ENCODE measurements at places on chromosomes 11 and 22.

GRCh38 chr11:69928121-69928520 lies 108.9 kb upstream of the FGF3 start:
- DNase-seq = no peak

- no peak for DNase-seq
These were observed 44.3 kb upstream of the CEP126 start for GRCh38 chr11:101870510-101870909.

DNA sequence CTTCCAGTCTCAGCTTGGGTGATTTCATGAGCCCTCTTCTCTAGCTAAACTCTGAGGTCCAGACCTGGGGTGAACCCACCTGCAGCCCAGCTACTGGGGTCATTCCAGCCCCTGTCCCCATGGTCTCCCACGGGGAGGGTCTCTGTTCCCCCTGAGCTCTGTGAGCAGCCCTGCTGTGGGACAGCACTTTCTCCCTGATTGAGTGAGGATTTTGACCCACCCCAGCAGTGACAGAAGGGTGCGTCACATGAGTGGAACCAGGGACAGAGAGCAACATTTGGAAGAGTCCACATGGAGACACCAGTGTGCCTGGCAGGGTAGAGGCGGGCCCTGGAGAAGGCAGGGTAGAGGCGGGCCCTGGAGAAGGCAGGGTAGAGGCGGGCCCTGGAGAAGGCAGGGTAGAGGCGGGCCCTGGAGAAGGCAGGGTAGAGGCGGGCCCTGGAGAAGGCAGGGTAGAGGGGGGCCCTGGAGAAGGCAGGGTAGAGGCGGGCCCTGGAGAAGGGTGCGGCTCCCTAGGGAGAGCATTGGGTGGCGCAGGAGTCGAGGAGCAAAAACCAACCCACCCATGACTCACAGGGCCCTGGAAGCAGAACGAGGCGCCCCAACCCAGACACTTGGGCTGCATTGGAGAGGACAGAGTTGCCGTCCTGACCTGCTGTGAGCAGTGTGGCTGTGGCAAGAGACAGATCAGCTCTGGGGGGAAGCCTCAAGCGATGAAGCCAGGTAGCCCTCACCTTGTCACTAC lies 227.7 kb upstream of the B3GAT1 start:
- DNase-seq = no peak

GRCh38 chr22:18057568-18058209 lies 20.1 kb upstream of the PEX26 start:
- DNase-seq = no peak

GRCh38 chr11:129918361-129918760 lies 23.0 kb upstream of the NFRKB start:
- DNase-seq = no peak

GRCh38 chr11:8733852-8734251 lies 51.3 kb downstream of the RPL27A start:
- DNase-seq = no peak

DNA sequence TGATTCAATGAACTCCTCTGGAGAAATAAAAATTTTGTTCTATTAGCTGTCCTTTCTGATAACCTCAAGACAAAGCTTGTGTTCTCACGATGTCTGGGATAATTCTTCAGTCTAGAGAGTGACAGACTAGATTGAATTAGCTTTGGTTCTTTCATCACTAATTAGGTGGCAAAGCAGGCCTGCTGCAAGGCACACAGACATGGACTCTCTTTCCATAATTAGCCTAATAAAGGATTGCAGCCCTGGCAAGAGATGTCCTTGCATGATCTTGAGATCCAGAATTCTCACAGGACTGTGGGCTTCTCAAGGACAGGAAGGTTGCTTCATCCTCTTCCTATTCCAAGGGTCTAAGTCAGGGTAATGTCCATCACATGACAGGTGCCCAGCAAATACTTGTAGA lies 245.6 kb upstream of the ZC3H12C start:
- no peak for DNase-seq

DNA sequence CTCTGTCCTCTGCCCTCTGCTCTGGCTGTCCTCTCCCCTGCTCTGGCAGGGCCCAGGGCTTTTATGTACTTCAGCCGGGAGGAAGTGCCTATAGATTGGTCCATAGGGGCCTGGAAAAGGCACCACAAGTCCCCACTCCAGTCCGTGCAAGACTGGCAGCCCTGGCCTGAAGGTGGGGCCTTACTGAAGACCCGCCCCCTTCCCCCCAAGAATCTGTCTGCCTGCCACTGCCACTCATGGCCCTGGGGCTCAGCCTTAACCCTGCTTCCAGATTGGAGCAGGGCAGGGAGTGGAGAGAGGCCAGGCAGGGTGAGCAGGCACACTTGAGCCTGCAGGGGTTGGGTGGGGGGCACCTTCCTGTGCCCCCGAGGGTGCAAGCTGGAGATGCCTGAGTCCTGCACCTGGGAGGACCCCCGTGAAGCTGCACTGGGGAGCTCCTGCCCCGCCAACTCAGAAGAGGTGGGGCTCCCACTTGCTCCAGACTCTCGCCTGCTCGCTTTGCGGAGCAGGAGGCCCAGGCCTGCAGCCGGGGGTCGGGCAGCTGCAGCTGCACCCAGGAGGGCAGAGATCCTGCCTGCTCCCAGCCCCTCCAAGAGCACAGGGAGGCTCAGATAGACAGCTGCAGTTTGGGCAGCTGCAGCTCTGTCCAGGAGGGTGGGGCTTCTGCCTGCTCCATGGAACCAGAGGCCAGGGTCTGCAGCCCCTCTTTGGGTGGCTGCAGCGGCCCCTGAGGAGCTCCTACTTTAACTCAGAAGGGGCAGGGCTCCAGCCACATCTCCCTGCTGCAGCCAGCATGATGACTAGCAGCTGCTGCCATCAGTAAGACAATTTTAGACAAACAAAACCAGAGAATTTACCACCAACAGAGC lies 51.0 kb upstream of the SC5D start:
- no peak for DNase-seq

DNA sequence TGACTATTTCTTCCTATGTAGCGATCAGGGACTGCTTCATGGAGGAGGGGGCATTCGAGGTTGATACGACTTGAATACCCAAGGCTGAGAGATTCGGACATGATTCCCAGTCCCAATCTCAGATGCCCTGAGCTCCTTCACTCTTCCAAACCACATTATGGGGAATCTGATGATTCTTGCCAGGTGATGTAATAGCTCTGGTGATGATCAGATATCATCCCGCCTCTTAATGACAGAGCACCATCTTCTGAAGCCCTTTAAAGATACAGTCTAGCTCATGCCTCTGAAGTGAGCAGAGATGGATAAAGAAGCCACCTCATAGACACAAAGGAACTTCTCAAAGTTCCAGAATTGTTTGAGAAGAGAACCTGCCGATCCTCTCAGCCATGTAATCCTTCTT lies 8.9 kb upstream of the CLMP start:
- DNase-seq = no peak

GRCh38 chr11:64859542-64860414 lies 15.3 kb upstream of the CDC42BPG start:
- DNase-seq = no peak

GRCh38 chr22:43592476-43592875 lies 180.7 kb downstream of the MPPED1 start:
- no peak for DNase-seq

DNA sequence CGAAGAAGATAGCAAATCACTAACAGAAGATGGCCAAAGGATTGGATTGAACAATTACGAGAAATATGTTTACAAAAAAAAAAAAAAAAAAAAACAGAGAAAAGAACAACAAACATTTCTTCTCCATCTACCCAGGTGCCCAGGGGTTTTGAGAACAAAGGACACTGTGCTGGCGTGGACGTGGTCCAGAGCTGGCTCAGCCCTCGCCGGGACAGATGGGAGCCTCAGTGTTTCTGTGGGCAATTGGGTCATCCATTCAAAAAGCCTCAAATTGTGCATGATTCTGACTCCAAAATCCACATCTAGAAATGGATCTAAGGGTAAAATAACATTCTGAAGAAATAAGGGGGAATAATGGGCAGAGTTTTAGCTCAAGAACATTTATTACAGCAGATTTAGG lies 63.1 kb downstream of the DHCR7 start:
- no peak for DNase-seq

DNA sequence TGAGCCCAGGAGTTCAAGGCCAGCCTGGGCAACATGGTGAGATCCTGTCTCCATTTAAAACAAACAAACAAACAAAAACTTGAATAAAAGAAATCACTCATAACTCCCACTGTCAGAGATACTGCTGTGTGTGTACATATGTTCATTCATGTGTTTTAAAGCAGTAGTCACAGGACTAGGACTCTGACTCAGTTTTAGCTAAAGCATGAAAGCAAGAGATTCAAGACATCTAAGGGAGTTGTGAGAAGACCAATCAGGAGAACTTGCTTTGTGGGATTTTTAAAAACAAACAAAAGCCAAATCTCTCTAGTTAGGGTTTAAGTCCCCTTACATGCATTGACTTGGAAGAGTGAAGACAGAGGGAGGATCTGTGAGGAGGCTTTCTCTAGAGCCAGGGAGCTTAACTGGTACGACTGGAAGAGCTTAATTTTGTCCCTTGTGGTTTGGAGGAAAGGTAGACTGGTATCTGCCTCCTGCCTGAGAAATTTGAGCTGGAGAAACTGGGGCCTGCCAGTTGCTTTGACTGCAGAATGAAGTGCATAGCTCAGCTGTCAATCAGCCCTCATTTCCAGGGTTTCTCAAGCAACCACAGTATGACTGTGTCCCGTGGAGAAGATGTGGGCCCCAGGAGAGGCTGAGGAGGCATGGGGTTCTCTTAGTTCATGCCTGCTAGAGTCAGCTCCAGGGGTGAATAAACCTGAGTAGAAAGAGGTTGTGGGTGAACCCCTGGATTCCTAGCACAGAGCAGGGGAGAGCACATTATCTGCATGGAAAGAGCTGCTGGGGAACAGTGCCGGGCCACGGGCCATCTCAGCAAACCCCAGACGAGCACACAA lies 30.6 kb downstream of the EXPH5 start:
- DNase-seq = no peak

Data from DMS79 (cell line).